HepG2 (cell line): ENCODE measurements at places on chromosomes 11 and 22. TPM values are rescaled to one million over a fixed set of nuclear protein-coding genes. Genes with fewer than 3 reads are reported as not detected.

Gene PKDREJ
- total RNA-seq, result not detected in 2 replicates

Gene FAM180B
- 0.40 and 0.42 TPM in 2 replicates for total RNA-seq

GRCh38 chr11:104154296-104154695 is 9.7 kb downstream of the PDGFD start:
- H3K27me3 ChIP-seq, result no peaks in the 10 kb centered on the region
- no peaks in the 10 kb centered on the region for H3K36me3 ChIP-seq
- H3K4me1 ChIP-seq, result no peaks in the 10 kb centered on the region
- DNase-seq, result no peak
- H3K27ac ChIP-seq, result no peak overlapping the region

Gene B4GALNT4
- total RNA-seq, result 24.8 and 50.1 TPM in 2 replicates

GRCh38 chr11:75208446-75208845 is 32.1 kb upstream of the TPBGL start:
- no peak overlapping the region for H3K27ac ChIP-seq
- H3K4me1 ChIP-seq, result peaks cover 22% of the 10 kb centered on the region
- H3K36me3 ChIP-seq, result no peaks in the 10 kb centered on the region
- H3K27me3 ChIP-seq, result 0 out of 3 replicates have a peak, but pooled peaks cover 3% of the 10 kb centered on the region
- DNase-seq, result no peak
- H3K4me3 ChIP-seq, result no peak overlapping the region

- H3K4me3 ChIP-seq, result no peak overlapping the region
- no peak for DNase-seq
- H3K36me3 ChIP-seq, result no peaks in the 10 kb centered on the region
- peaks cover 81% of the 10 kb centered on the region for H3K4me1 ChIP-seq
- H3K27ac ChIP-seq, result no peak overlapping the region
Measured at GRCh38 chr11:62428871-62429560, 10.2 kb downstream of the SCGB1A1 start.

Gene MN1
- not detected in 2 replicates for total RNA-seq

GRCh38 chr11:61340979-61341378 is 8.0 kb downstream of the TKFC start:
- H3K27me3 ChIP-seq, result no peaks in the 10 kb centered on the region
- peaks cover 15% of the 10 kb centered on the region for H3K4me1 ChIP-seq
- DNase-seq, result no peak
- H3K36me3 ChIP-seq, result peaks cover 49% of the 10 kb centered on the region
- H3K4me3 ChIP-seq, result no peak overlapping the region

Gene IL17REL
- not detected in 2 replicates for total RNA-seq

Gene FAM181B
- not detected in 2 replicates for total RNA-seq

Gene GRM5
- not detected in 2 replicates for total RNA-seq

GRCh38 chr22:40083794-40084193 is 89.0 kb downstream of the FAM83F start:
- DNase-seq, result no peak
- H3K36me3 ChIP-seq, result no peaks in the 10 kb centered on the region
- H3K27me3 ChIP-seq, result no peaks in the 10 kb centered on the region; the same call in 1 of the 2 replicates
- H3K27ac ChIP-seq, result no peak overlapping the region
